ENCODE measurements at places on chromosomes 2 and 18.

DNA sequence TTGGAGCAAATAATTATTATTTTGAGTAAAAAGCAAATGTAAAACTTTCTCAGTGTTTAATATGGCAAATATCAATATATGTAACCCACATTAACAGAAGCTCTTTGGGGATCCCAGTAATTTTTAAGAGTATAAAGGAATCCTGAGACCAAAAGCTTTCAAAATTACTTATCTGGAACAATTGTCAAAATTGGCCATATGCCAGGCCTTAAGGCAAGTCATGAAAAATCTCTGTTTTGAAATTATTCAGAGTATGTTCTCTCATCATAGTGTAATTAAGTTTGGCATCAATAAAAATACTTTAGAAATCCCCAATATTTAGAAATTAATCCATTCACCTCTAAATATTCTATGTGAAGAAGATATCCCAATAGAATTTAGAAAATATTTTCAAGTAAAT lies 225.3 kb upstream of the ARL4C start:
- DNase-seq: no peak

GRCh38 chr2:28334527-28334894 lies 58.1 kb upstream of the FOSL2 start:
- no peak for DNase-seq

GRCh38 chr2:152611458-152612231 lies 105.6 kb downstream of the PRPF40A start:
- no peak for DNase-seq

DNA sequence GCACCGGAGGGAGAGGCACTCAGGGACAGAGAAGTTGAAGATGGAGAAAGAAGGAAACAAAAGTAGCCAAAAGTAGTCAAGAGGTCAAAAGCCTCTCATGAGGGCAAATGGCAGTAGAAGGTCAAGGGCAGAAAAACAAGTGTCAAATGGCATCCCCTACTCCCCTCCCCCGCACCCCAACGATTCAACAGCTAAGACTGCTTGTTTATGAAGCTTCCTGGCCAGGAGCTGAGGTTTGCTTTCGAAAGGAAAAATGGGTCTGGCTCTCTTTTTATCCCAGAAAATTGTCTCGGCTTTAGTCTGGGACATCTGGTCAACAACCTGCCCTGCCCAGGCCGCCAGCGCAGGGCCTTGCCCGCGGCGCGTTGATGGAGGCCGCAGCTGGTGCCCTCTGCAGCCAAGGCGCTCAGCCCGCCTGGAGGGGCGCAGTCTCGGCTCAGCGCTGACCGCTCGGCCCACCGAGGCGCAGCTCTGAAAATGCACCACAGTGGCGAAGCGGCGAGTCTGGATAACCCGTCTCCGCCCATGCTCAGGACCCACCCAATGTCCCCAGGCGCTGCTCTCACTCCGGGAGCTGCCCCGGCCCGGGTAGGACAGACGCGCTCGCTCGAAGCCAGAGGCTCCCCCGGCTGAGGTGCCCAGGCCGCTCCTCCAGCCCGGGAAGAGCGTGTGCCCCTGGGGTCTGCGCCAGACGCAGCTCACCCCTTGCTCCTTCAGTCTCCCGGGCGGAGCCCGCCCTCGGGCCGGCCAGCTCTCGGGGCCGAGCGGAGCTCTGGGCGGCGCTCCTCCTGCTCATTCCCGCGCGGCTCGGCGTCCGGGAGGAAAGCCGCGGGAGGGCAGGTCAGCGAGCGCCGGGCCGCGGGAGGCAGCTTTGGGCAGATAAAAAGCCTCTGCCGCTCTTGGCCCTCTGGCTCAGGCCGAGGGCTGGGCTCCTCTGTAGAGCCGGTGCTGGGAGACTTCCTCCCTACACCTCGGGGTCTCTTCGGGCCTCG lies 1.8 kb upstream of the TBR1 start:
- no peak for DNase-seq

- DNase-seq: no peak
Measured at GRCh38 chr18:916562-916961, 11.9 kb downstream of the ADCYAP1 start.

DNA sequence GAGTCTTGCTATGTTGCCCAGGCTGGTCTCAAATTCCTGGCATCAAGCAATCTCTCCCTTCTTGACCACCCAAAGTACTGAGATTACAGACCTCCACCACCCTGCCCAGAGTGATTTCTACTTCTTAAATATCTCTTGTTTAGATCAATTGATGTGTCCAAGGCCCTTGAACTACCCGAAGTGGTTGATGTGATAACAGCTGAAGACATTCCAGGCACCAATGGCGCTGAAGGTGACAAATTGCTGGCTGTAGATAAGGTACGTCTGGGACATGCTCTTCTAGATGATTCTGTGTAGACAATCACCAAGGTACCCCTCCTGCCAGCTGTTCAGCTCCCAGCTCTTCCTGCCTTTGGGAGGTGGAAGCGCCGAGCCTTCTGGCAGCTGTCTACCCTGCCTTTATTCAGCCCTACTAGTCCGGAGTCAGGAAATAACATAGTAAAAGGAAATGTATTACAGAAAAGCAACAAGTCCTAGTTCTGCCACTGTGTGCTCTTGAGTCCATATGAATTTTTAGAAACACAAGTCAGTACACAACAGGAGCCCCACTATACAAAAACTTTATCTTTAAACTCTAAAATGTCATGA lies 61.3 kb upstream of the BZW1 start:
- no peak for DNase-seq

DNA sequence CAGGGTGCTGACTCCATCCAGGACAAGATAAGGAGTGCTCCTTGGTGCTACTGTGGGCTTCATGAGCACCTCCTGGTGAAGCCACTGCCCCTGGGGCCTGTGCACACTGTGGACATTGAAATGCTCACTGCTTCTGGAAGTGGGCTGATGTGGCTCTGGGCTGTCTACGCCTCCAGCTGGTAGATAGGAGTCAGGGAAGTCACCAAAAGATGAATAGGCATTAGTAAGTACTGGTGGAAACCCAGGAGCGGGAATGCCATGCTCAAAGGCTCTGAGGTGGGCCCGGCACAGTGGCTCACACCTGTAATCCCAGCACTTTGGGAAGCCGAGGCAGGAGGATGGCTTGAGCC lies 79.2 kb upstream of the MSH2 start:
- DNase-seq: no peak

DNA sequence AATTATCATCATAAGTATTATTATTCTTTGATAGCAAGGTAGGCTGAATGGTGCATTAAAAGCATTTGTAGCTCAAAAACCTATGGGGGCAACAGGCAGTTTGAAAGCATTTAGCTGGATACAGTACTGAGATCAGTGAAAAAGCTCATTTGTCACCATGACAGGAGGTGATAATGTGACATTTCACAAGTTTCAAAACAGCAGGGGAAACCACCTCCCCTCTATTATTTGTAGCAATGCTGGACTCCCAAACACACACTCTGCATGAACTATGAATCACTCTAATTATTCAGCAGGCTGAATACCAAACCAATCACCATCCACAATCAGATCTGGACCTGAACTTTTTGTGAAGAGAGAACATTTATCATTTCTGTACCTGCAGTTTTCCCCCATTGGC lies 63.4 kb downstream of the MYO5B start:
- no peak for DNase-seq

DNA sequence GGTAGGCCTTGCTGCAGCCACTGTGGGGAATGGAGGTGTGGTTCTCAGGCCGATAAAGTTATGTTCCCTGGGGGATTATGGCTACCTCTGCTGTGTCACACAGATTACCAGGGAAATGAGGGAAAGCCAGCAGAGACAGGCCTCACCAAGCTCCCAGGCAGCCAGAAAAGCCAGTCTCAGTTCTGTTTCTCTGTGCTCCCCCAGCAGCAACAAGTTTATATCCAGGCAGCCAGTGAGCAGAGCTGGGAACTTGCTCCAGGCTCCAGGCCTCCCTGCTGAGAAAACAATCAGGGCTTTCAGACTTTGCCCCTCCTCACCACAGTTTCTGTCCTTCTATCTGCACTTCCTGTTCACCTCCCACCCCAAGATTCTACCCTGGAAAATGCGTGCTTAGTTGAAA lies 596.6 kb upstream of the GYPC start:
- no peak for DNase-seq

DNA sequence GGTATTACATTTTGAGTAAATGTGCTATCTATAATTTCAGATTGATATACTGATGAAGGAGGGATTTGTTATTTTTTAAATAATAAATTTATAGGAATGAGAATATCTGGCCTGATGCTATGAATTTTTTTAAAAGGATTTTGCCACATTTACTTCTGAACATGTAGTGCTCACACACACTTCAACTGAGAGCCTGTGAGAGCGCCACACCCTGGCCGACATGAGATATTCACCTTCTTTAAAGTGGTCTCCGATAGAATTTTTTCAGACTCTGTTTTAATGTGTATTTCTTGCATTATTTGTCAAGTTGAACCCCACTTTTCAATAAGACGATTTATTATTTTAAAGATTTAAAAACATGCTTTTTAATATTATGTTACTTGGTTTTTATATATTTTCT lies 813.3 kb downstream of the DCC start:
- no peak for DNase-seq

DNA sequence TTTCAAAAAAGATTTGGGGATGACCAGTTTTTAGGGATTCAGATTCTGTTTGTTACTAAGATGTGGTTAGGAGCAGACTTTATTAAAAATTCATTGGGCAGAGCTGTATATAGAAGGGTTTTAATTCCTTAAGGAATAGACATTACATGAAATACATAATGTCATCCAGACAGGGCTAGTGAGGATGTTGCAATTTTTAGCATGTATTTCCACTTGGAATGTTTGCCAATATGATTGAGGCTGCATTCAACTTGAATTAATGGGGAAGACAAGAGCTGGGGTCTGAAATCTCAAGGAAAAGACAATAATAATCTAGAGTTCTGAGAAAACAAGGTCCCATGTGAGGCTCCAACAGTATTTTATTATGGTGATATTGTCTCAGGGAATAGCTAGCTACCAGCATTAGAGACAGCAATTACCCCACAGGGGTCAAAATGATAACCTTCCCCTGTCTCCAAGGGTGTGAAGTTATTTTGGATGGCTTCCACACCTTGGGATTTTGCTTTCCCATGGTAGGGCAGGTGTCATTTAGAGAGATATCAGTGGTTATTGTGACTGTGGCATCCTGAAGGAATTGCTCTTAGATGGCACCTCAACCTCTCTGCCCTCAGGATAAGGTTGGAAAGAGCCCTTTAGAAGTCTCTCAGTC lies 60.2 kb downstream of the VSNL1 start:
- DNase-seq: no peak

- no peak for DNase-seq
Measured at GRCh38 chr2:215324811-215325210, 13.0 kb downstream of the ATIC start.

- DNase-seq: no peak
Measured at GRCh38 chr18:54181856-54182602, 42.4 kb downstream of the MBD2 start.

- no peak for DNase-seq
Measured at GRCh38 chr2:108565778-108566375, 31.6 kb downstream of the LIMS1 start.
